Fibroblast of the aortic adventitia (primary cell): ENCODE measurements at places on chromosomes 4 and X. TPM values are rescaled to one million over a fixed set of nuclear protein-coding genes. Genes with fewer than 3 reads are reported as not detected.

Gene FHIP1A
- total RNA-seq, result 0.33 and 0.99 TPM in 2 replicates

Gene NWD2
- total RNA-seq, result not detected in 2 replicates

Gene ARMCX4
- 4.0 and 25.4 TPM in 2 replicates for total RNA-seq

Gene VCX2
- total RNA-seq, result not detected in 2 replicates

Gene PABPC5
- total RNA-seq, result 1.8 and 8.1 TPM in 2 replicates

Gene GYPA
- total RNA-seq, result not detected in 2 replicates

Gene TECRL
- not detected in 2 replicates for total RNA-seq

Gene USP51
- 2.2 and 3.8 TPM in 2 replicates for total RNA-seq

Gene TMEM150C
- 0.45 and 1.9 TPM in 2 replicates for total RNA-seq

Gene MAGEC3
- 0.27 TPM in 1 of 2 replicates, not detected in the other for total RNA-seq

Gene RLIM
- total RNA-seq, result 41.3 and 63.9 TPM in 2 replicates

Gene SLC9B1
- 1.2 and 2.0 TPM in 2 replicates for total RNA-seq

Gene EDNRA
- total RNA-seq, result 10.8 and 37.6 TPM in 2 replicates

Gene CCDC120
- 0.90 and 1.2 TPM in 2 replicates for total RNA-seq

Gene FAM53A
- 1.6 and 2.5 TPM in 2 replicates for total RNA-seq

Gene RNF128
- 0.82 and 12.6 TPM in 2 replicates for total RNA-seq

Gene SATL1
- not detected in 2 replicates for total RNA-seq
